ENCODE measurements at places on chromosomes 16 and 17.

DNA sequence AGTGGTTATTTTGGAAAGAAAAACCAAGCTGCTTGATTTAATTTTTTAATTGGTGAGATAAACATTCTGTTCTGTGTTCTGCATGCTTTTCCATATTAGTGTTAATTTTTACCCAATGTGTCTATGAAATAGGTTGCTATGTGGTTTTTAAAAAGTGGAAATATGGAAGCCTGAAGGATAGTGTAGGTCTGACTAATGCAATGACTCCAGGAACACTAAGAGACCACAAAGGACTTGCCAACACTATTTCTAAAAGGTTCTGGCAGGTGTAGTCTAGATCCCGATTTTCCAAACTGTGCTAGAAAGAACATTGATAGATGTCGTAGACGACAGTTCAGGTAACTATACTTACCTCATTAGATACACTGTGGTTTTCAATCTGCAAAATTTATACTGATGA, 877.4 kb upstream of the GOT2 start:
- peaks cover 41% of the 10 kb centered on the region for H3K4me1 ChIP-seq
- no peaks in the 10 kb centered on the region for H3K36me3 ChIP-seq
- H3K4me3 ChIP-seq: no peak overlapping the region
- no peak overlapping the region for H3K27ac ChIP-seq
- H3K27me3 ChIP-seq: no peaks in the 10 kb centered on the region
- DNase-seq: no peak

DNA sequence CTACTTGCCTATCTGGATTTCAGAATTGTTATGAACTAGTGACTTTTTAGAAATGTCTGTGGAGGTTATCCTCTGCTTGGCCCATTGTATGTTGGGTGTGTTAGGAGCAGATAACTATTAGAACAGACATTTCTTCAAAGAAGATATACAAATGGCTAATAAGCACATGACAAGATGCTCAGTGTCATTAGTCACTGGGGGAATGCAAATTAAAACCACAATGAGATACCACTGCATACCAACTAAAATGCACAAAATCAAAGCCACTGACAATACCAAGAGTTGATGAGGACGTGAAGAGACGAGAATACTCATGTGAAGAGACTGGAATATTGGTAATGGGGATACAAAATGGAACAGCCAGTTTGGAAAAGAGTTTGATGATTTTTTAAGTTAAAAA, 39.2 kb downstream of the CEP112 start:
- H3K4me1 ChIP-seq: no peaks in the 10 kb centered on the region
- no peaks in the 10 kb centered on the region for H3K27me3 ChIP-seq
- H3K36me3 ChIP-seq: peaks cover 48% of the 10 kb centered on the region
- DNase-seq: no peak
- H3K4me3 ChIP-seq: no peak overlapping the region

DNA sequence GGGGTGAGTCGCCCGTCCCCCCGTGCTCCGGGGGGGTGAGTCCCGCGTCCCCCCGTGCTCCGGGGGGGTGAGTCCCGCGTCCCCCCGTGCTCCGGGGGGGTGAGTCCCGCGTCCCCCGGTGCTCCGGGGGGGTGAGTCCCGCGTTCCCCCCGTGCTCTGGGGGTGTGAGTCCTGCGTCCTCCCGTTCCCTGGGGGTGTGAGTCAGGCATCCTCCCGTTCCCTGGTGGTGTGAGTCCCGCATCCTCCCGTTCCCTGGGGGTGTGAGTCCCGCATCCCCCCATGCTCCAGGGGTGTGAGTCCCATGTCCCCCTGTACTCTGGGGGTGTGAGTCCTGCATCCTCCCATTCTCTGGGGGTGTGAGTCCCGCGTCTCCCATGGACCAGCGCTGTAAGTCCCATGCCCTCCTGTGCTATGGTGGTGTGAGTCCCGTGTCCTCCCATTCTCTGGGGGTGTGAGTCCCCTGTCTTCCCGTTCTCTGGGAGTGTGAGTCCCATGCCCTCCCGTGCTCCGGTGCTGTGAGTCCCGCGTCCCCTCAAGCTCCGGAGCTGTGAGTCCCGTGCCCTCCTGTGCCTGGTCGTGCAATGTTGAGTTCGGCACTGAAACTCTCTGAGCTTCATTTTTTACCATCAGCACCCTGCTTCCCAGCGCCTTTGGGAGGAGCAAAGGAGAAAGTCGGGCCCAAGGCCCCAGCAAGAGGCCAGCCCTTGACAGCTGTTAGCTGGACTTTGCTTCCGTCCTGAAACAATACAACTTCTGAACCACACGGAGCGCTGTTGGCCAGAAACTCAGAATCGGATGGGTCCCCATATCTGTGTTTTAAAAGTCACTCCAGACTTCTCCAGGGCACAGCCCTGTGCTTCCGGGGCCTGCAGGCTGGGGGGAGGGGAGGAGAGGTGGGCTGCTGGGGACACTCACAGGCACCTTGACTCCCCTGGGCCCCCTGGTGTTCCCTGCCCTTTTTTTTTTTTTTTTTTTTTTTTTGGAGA, 11.5 kb upstream of the ZC3H18 start:
- DNase-seq: no peak
- no peak overlapping the region for H3K4me3 ChIP-seq
- no peaks in the 10 kb centered on the region for H3K27me3 ChIP-seq
- peaks cover 12% of the 10 kb centered on the region for H3K4me1 ChIP-seq
- H3K27ac ChIP-seq: no peak overlapping the region
- no peaks in the 10 kb centered on the region for H3K36me3 ChIP-seq

GRCh38 chr17:44887971-44888954, 11.0 kb downstream of the EFTUD2 start:
- H3K4me3 ChIP-seq: no peak overlapping the region
- H3K4me1 ChIP-seq: no peaks in the 10 kb centered on the region
- H3K36me3 ChIP-seq: peaks cover 5% of the 10 kb centered on the region
- H3K27ac ChIP-seq: no peak overlapping the region
- H3K27me3 ChIP-seq: no peaks in the 10 kb centered on the region

DNA sequence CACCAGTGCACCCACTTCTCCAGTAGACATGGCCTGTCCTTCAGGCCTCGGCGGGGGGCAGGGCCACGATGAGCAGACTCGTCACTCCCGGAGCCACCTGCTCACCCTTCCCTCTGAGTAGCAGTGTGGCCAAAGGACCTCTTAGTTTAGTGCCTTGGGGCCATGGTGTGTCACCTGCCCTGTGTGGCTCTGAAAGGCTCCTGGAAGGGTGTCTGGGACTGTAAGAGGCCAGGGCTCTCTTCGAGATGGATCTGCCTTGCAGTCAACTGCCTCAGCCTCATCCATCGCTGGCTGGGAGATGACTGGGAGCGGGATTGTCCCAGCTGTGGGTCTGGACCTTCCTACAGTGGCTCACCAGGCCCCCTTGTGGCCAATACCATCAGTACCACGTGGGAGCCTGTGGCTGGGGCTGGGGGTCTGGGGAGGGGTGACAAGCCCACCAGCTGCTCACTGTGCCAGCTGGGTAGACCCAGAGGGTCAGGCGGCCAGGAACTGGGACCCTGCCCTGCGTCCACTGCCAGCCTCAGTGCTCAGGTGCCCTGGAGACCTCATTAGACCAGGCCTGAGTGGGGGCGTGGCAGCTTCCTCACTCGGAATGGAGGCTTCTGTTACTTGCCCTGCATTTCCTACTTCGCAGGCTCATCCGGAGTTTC, 133.4 kb downstream of the OR1D5 start:
- no peak overlapping the region for H3K4me3 ChIP-seq
- peak; percentile 68 for DNase-seq
- H3K27ac ChIP-seq: no peak overlapping the region
- H3K4me1 ChIP-seq: peaks cover 4% of the 10 kb centered on the region
- peaks cover 11% of the 10 kb centered on the region for H3K27me3 ChIP-seq

GRCh38 chr17:58176200-58176599, 9.4 kb downstream of the OR4D2 start:
- H3K27ac ChIP-seq: no peak overlapping the region
- no peak for DNase-seq
- no peaks in the 10 kb centered on the region for H3K4me1 ChIP-seq
- no peak overlapping the region for H3K4me3 ChIP-seq
- H3K36me3 ChIP-seq: no peaks in the 10 kb centered on the region

- H3K4me3 ChIP-seq: no peak overlapping the region
- peaks cover 9% of the 10 kb centered on the region for H3K27me3 ChIP-seq
- peaks cover 6% of the 10 kb centered on the region for H3K36me3 ChIP-seq
- H3K27ac ChIP-seq: no peak overlapping the region
Measured at GRCh38 chr16:80620736-80621605, 80.2 kb downstream of the DYNLRB2 start.

- no peaks in the 10 kb centered on the region for H3K36me3 ChIP-seq
- H3K27me3 ChIP-seq: no peaks in the 10 kb centered on the region
- no peak for DNase-seq
- H3K4me3 ChIP-seq: no peak overlapping the region
Measured at GRCh38 chr16:76329106-76329505, 51.9 kb downstream of the CNTNAP4 start.

DNA sequence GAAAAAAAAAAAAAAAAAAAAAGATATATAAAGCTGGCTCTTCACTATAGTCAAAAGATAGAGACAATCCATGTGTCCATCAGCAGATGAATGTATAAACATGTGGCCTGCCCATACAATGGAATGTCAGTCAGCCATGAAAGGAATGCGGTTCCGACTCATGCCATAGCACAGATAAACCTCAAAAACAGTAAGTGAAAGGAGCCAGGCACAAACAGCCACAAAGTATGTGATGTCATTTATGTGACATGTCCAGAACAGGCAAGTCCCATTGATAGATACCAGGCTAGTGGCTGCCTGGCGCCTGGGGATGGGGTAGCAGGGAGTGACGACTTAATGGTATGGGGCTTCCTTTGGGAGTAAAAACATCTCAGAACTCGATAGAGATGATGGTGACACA, 155.7 kb downstream of the CMIP start:
- peaks cover 38% of the 10 kb centered on the region for H3K4me1 ChIP-seq
- H3K27ac ChIP-seq: peak overlapping the region; percentile 38
- no peak for DNase-seq
- H3K27me3 ChIP-seq: no peaks in the 10 kb centered on the region
- H3K36me3 ChIP-seq: no peaks in the 10 kb centered on the region

DNA sequence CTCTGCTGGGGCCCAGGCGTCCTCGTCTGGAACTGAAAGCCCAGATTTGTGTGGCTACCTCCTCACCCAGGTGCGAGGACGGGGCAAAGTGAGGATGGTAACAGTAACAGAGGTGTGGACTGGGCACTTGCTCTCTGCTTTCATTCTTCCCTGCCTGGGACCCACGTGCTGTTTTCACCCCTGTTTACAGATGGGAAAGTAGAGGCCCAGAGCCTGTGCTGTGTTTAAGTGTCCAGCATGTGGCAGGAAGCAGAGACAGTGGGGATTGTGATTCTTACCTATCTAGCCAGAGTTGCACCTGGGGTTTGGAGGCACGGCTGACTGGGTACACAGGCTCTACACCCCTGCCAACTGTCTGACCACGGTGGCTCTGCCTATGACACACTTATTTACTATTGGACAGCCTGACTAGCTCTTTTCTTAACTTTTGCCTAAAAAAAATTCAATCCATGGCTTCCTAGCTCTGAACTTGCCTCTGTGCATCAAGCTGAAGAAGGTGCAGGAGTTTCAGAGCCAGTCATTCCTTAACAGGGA, 155.4 kb downstream of the CLEC16A start:
- H3K36me3 ChIP-seq: no peaks in the 10 kb centered on the region
- no peak for DNase-seq
- H3K27ac ChIP-seq: peak overlapping the region; percentile 94
- peaks cover 33% of the 10 kb centered on the region for H3K4me1 ChIP-seq
- H3K27me3 ChIP-seq: no peaks in the 10 kb centered on the region

DNA sequence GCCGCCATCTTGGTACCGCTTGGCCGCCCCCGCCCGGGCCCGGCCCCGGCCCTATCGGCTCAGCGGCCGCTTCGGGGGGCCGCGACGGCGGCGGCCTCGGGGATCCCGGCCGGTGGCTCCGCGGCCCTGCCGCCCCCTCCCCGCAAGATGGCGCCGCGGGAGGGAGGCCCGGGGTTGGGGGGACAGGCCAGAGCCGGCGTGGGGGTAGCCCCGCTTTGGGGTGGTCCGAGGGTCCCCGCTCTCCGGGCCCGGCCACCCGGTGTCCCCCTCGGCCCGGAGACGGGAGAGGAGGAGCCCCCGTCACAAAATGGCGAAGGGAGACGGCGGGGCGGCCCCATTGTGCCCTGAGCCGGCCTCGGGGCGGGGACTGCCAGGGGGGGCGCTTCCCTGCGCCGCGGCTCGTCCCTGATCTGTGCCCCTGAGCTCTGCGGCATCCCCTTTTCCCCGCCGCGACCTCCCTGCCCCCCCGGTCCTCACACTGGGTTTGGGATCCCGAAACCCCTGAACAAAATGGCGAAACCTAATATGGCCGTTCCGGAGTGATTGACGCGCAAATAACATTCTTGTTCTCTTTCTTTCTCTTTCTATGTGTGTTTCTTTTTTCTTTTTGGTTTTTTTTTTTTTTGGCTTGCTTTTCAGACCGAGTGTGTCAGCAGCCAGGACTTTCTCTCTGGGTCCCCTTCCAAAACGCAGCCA, 986 bp downstream of the HAPSTR1 start:
- peaks cover 10% of the 10 kb centered on the region for H3K36me3 ChIP-seq
- H3K4me1 ChIP-seq: peaks cover 43% of the 10 kb centered on the region
- H3K27me3 ChIP-seq: peaks cover 3% of the 10 kb centered on the region
- peak; percentile 19 for DNase-seq

DNA sequence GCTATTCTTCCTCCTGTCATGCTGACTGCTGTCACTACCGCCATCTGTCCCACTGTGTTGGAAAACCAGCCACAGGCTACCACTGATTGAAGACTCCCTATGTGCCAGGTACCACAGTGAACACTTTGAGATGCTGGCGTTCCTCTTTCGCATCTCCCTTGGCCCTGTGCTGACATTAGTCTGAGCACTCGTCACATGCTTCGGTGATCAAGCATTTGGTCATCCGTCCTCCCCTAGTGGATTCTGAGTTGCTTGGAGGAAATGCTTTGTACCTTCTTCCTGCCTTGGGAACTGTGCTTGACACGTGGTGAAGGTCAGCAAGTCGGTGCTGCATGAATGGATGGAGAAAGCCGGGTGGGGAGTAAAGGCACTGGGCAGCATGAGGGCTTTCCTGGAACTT, 260.1 kb downstream of the SNX29 start:
- H3K4me1 ChIP-seq: peaks cover 13% of the 10 kb centered on the region

DNA sequence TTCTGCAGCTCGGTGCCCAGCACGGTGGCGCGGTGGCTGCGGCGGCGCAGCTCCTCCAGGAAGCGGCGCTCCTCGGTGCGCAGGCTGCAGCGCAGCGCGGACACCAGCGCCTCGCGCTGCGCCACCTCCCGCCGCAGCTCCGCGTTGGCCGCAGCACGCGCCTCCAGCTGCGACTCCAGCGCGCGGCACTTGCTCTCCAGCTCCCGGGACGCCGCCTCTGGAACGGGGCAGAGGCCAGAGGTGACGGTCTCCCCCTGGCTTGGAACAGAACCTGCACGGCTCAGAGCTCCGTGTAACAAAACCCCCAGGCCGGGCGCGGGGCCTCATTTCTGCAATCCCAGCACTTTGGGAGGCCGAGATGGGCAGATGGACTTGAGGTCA, 13.2 kb upstream of the CLUH start:
- DNase-seq: peak; percentile 50
- H3K27me3 ChIP-seq: peaks cover 64% of the 10 kb centered on the region
- H3K27ac ChIP-seq: no peak overlapping the region
- no peaks in the 10 kb centered on the region for H3K36me3 ChIP-seq
- no peak overlapping the region for H3K4me3 ChIP-seq
- H3K4me1 ChIP-seq: peaks cover 4% of the 10 kb centered on the region
